ENCODE measurements at places on chromosomes 6 and 20.

- DNase-seq = no peak
Observed at GRCh38 chr6:31663126-31663960, 1.5 kb downstream of the GPANK1 start.

GRCh38 chr6:111339294-111339693 is 143.7 kb downstream of the REV3L start:
- DNase-seq = no peak

DNA sequence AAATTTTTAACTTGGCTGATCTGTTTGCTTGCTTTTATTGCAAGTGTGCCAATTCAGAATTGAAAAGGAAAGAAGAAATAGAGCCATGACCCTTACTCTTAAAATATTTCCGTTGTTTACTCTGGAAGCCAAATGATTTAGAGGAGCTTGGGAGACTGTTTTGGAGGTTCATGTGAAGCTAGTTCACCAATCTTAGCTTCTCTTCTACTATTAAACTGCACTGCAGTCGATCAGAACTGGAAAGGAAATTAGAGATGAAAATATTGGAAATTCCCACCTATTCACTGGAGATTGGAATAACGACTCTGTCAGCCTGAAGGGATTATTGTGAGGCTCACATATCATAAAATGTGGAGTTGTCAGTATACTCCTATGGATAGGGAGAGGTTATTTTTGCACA is 81.8 kb downstream of the MLIP start:
- peak; percentile 22 for DNase-seq

GRCh38 chr20:61072398-61072797 is 179.7 kb upstream of the CDH4 start:
- DNase-seq = no peak

- no peak for DNase-seq
Observed at GRCh38 chr20:63314015-63314471, 21.1 kb downstream of the COL20A1 start.

DNA sequence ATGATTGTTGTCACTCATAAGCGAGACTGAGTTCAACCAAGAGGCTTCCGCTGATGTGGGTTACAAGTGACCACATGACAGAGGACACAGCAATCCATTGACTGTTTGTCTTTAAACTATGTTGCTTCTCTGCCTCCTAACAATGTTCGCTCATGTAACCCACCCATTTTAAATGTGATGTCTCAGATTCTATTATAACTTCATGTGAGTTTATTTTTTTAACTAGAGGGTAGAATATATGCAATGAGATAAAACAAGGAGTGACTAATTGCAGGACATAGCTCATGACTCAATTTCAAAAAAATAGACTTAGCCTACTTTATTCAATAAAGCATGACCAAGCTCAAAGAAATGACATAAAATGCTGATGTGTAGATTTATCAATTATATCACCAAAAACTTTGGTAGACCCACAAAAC is 119.2 kb upstream of the SASH1 start:
- peak; percentile 57 for DNase-seq

- DNase-seq = peak; percentile 75
Observed at GRCh38 chr20:2946988-2947961, 74.0 kb downstream of the PTPRA start.

DNA sequence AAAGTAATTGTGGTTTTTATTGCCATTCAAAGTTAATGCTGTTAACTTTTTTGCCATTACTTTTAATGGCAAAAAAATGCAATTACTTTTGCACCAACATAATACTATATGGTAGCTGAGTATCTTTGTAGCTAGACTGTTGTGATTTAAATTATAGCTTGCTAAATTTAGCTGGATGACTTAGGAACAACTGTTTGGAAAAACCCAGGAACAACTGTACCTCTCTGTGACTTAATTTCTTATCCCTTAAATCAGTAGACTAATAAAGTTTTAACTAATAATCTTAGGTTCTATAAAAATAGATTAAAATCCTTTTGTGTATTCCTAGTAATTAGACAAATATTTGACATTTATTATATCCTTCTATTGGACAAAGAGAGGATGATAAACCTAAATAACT is 268.2 kb downstream of the TENT5A start:
- DNase-seq = no peak

DNA sequence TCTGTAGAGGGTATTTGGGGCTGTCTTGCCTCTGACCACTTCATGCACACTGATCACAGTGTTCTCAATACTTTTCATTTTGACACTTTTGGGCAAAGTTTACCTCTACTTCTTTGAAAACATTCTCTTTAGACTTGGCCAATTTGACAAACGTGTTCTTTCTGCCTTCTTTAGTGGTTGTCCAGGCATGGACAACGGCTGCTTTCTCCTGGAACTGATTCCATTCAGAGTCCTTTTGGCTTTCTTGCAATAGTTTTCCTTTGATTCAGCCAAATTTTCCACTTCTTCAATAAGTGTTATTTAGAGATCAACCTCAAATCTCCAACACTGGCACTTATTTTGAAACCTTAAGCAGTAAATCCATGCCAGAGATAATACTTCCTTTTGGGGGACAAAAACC is 6.7 kb upstream of the CST9 start:
- DNase-seq = no peak

DNA sequence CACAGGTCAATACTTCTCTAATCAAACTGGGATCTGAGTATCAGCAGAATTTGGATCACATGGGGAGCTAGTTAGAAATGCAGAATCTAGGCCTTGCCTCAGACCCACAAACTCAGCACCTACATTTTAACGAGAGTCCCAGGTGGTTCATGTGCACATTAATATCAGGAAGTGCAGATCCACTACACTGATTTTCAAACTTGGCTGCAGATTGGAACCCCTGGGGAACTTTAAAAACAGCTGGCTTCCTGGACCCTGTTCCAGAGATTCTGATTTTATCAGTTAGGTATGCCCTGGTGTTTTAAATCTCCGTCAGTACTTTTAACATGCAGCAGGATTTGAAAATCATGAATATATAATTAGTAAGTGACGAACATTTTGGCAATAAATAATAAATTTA is 1.9 kb upstream of the CST8 start:
- no peak for DNase-seq

DNA sequence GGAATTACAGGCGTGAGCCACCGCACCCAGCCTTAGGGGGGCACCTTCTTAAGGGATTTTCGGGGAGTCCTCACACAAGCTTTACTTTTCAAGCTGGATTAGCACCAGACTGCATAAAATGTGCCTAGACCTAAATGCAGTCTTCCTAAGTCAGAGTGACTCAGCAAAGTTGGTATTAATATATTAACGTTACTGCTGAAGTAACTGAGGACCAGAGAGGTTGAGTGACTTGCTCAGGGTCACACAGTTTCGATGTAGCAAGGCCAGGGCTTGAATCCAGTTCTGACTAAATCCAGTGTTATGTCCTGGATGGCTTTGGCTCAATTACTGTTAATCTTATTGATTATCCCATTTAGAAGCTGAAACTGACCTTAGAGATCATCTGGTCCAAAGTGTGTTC is 13.4 kb downstream of the EDEM2 start:
- DNase-seq = no peak

GRCh38 chr20:16222859-16223411 is 350.3 kb downstream of the KIF16B start:
- no peak for DNase-seq

- DNase-seq = no peak
Observed at GRCh38 chr6:67883500-67884366, 751.3 kb upstream of the ADGRB3 start.

DNA sequence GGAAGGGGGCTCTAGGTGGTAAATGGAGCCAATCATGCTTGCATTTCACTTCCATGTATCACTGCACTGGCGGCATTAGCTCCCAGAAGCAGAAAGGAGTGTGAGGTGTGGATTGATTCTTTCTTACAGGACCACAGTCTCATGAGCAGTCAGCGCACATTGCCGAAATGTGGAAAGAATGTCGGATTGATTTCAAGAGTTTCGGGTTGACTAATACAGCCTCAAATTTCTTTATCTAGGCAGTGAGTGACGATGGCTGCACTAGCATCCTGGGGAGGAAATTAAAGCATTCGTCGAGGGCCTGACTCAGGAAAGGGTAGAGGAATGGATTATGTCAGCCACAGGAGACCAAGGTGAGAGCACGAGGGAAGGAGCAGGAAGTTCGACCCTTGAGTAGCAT is 222.8 kb upstream of the CDYL start:
- DNase-seq = no peak

DNA sequence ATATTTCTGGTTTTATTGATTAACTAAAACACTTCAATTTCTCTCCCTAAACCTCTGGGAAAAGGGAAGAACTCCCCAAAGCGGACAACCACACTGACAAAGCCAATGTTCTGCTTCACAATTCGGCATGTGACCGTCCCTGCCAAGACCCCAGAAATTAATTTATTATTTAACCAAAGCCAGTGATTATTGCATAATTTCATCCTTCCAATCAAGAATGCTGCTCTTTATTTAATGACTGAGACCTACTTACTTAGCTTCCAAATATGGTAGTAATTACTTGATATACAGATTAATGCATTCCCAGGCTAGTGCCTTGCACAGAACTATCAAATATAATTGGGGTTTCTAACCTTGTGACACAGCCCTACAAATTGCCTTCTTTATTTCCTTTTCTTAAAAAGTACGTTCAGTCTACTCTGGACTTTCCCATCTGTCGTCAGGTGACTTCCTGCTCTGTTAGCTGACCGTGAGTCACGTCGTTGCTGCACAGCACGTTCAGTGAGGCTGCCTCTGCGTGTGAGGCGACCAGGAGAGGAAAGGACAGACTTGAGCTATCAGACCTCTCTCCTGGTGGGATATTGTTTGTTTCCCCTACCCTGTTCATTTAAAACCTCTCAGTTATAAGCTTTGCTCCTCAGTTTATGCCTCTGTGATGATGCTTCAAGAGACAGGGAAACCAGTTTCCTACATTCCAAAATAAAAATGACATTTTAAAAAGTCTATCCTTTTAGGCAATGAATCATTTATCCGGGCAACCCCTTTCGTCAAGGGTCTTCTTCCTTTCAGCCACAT is 55.7 kb upstream of the TNFAIP3 start:
- peak; percentile 85 for DNase-seq

DNA sequence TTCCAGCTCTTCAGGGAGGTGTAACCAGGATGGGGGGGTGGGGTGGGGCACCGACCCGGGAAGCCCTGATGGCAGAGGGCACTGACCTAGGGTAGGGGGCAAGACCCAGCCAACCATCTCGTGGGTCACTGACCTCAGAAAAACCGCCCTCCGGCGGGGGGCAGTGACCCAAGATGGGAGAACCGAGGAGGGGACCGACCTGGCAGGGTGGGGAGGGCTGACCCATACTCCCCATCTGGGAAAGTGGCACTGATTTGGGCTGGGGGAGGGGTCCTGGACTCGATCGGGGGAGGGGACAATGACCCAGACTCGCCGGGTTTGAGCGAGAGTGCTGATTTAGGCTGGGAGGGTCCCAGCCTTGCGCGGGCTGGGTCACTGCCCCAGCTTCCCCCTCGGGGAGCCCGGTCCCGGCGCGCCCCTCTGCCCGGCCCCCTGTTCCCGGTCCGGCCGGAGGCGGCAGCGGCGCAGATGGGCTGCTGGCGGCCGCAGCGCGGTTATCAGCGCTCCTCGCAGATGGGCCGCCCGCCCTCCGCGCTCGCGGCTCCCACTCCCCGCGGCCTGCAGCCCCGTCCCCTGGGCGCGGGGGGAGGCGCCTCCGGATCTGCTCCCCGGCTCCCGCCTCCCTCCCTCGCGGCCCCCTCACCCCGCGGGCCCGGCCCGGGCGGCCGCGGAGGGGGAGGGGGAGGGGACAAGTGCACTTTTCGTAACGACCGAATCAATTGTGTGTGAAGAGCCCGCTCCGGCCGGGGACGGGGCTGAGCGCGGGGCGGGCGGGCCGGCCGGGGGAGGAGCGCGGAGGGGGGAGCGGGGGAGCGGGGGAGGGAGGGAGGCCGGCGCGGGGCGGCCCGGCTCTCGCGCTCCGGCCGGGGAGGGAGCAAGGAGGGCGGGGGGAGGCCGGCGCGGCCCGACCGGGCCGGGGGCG is 2.2 kb downstream of the NOL4L start:
- DNase-seq = no peak

GRCh38 chr20:22389836-22390542 is 194.4 kb downstream of the FOXA2 start:
- DNase-seq = peak; percentile 43

GRCh38 chr6:47478233-47479139 is 897 bp downstream of the CD2AP start:
- DNase-seq = peak; percentile 36

DNA sequence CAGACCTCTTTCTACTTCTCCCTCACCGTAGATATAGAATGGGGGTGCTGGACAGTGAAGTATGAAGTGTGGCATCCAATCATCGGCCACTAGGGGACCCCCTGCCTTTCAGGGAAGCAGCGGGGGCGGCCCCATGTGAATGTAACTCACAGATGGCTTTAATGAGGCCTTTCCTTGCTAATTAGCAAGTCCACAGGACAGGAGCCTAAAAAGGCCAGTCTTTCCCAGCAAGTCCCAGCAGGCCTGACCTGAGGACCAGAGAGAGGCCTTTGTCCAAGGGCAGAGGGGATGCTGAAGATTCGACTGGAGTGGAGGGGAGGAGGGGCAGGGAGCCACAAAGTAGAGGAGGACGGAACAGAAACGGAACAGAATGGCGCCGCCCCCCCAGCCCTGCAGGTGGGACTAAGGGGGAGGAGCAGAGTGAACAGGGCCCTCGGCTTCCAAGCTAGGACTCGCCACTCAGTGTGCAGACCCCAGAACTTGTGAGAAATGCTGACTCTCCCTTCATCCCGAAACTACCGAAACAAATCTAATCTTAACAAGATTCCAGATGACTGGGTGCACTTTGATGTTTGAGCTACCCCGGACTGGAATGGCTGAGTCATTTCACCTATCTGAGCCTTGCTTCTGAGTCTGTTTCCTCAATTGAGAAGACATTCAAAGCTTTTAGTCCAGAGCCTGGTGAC is 5.8 kb downstream of the C6orf132 start:
- DNase-seq = peak; percentile 74

DNA sequence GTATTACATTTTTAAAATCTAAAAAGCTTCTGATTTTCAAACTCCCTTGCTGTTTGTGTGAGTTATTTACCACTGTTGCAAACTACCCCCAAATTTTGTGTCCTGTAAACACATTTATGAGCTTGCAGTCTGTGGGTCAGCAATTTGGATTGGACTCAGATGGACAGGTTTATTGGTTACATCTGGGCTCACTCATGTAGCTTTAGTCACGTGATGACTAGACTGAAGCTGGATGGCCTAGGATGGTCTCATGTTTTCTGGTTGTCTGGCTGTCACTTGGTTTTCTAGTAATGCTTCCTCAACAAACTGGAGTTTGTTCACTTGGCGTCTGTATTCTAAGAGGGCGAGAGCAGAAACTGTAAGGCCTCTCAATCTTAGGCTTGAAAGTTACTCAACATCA is 12.2 kb upstream of the C6orf58 start:
- no peak for DNase-seq

Data from astrocyte of the spinal cord (primary cell).